ENCODE measurements at places on chromosomes 4 and X.

GRCh38 chr4:81651243-81651899 is 179.7 kb upstream of the RASGEF1B start:
- DNase-seq = no peak

- DNase-seq = no peak
These were observed 125.3 kb upstream of the IL15 start for GRCh38 chr4:141511055-141511454.

DNA sequence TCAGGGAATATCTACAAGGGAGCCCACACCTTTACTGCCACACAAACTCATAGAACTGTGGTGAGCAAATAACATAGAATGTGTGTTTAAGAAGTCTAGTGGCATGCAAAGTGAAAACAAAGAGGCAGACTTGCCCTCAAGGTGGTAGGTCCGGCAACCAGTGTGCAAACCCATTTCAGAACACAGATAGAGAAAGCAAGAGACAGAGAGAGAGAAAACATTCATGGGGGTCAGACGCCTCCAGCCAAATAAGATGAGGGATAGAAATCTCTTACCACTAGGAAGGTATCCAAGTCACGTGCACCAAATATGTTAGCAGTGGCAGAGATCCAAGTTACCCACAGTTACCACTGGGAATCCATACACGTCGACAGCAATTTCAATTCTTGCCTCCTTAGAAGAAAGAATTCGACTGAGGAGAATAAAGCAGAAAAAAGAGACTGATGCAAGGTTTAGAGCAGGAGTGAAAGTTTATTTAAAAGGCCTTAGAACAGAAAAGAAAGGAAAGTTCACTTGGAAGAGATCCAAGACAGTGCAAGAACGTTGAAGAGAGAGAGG is 252.8 kb downstream of the NAP1L3 start:
- no peak for DNase-seq

DNA sequence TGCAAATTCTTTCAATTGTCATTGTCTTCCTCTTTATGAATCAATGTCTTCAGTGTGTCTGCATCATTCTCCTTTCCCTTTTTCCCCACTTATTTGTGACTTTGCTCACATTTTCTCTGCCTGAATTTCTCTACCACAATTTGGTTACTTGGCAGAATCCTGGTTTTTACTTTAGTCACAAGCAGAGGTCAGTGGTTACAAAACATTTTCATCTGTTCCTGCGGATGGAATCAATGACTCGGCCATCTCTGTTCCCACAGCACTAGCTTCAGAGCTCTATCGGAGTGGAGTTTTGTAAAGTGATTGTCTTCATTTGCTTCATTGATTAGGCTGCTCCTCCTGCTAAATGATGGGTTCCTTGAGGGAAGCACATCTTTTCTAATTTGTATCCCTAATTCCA is 501.3 kb upstream of the AADAT start:
- no peak for DNase-seq

DNA sequence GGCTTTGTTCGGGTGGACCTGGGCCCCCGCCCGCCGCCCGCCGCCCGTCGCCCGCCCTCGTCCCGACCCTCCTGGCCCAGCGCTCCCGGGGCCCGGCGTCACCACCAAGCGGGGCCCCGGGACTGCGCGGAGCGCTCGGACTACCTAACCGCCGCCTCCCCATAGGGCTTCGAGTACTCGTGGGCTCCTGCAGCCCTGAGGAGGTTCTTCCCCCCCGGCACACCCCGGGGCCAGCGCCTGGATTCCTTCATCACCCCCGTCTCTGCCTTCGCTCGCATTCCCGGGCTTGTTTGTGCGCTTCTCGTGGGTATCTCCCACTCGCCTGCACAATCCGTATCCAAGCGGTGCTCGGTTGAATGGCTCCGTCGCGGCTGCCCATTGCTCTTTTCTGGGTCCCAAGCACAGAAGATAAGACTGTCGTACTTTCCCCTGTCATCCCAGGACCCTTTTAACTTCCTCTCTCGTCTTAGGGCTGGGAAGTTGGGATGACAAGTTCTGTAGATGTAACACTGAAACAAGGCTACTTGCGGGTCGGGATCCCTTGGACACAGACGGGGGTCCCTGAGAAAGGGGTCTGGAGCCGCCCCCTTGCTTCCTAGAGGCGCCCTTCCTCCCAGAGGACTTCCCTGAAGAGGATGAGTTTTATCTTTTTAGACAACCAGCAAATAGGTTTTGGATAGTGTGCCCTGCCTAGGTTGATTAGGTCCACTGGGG is 565 bp downstream of the MOB1B start:
- DNase-seq = no peak

Data from stimulated activated naive CD8-positive, alpha-beta T cell treated with anti-CD3 and anti-CD28 coated beads, Interleukin-15, amount 100 ng/mL, for 72 hours (primary cell).